Liver (tissue), 10 donors: ENCODE measurements at places on chromosomes 3 and 15. TPM values are rescaled to one million over a fixed set of nuclear protein-coding genes. Genes with fewer than 3 reads are reported as not detected.

Gene HRG
- total RNA-seq, result 41.8 TPM

Gene SCN11A
- total RNA-seq, result 0.08 TPM

Gene LRRK1
- 4.0 TPM for total RNA-seq

Gene HMG20A
- 17.8 TPM for total RNA-seq

Gene TUSC7
- not detected for total RNA-seq

GRCh38 chr3:63798949-63799348 lies 20.1 kb upstream of the C3orf49 start:
- DNase-seq, result no peak
- H3K4me1 ChIP-seq, result no peaks in the 10 kb centered on the region
- H3K27me3 ChIP-seq, result no peaks in the 10 kb centered on the region
- H3K4me3 ChIP-seq, result no peak overlapping the region
- no peak overlapping the region for H3K27ac ChIP-seq
- no peaks in the 10 kb centered on the region for H3K36me3 ChIP-seq

DNA sequence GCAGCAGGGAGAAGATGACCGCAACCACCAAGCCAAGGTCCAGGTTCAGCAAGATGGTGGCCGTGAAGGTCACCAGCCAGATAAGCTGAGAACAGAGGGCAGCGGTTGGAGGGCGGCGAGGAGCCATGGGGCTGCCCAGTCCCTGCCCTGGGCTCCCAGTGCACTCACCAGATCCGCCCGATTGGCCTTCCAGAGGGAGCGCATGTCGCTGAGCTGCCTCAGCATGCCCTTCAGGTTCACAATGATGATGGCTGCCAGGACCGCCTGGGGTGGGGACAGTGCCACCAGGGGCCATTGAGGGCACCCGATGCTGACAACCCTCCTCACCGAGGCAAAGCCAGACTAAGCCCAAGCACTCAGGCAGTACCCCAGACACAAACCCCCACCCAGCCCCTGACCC lies 5.4 kb downstream of the SLC26A6 start:
- peaks cover 3% of the 10 kb centered on the region for H3K4me1 ChIP-seq
- H3K27ac ChIP-seq, result no peak overlapping the region
- H3K4me3 ChIP-seq, result no peak overlapping the region
- no peak for DNase-seq
- H3K36me3 ChIP-seq, result peaks cover 13% of the 10 kb centered on the region
- H3K27me3 ChIP-seq, result no peaks in the 10 kb centered on the region

DNA sequence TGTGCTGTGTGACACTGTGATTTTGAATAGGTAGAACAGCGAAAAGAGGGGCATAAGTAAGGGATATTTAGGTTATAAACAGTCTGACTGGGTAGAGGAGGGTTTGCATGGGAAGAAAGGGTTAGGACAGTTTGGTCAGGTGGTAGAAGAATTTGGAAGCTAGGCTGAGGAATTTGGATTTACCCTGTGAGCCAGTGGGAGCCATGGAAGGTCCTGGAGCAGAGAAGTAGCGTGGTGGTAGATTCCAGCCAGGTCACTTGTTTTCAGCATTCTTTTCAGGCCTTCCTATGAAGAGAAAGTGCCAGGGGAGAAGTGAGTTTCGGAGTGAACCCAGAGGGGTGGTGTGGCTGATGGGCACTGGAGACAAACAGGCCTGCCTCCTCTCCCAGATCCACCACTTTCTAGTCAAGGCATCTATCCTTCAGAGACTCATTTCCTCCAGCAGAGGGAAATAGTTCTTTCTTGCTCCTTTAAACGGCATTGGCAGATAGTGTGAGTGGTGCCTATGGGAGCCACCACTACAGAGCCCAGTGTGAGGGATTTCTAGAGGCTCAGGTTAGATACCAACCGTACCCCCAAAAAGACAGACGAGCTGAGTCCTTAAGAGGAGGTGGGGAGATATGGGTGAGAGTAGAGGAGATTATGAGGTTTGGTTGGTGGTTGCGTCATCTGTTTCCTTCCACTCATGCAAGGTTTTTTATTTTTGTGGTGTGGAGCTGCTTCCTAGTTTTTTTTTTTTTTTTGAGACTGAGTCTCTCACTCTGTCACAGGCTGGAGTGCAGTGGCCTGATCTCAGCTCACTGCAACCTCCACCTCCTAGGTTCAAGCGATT lies 21.2 kb downstream of the PXK start:
- peak overlapping the region; percentile 29 for H3K27ac ChIP-seq
- no peak overlapping the region for H3K4me3 ChIP-seq
- DNase-seq, result no peak
- H3K27me3 ChIP-seq, result no peaks in the 10 kb centered on the region

DNA sequence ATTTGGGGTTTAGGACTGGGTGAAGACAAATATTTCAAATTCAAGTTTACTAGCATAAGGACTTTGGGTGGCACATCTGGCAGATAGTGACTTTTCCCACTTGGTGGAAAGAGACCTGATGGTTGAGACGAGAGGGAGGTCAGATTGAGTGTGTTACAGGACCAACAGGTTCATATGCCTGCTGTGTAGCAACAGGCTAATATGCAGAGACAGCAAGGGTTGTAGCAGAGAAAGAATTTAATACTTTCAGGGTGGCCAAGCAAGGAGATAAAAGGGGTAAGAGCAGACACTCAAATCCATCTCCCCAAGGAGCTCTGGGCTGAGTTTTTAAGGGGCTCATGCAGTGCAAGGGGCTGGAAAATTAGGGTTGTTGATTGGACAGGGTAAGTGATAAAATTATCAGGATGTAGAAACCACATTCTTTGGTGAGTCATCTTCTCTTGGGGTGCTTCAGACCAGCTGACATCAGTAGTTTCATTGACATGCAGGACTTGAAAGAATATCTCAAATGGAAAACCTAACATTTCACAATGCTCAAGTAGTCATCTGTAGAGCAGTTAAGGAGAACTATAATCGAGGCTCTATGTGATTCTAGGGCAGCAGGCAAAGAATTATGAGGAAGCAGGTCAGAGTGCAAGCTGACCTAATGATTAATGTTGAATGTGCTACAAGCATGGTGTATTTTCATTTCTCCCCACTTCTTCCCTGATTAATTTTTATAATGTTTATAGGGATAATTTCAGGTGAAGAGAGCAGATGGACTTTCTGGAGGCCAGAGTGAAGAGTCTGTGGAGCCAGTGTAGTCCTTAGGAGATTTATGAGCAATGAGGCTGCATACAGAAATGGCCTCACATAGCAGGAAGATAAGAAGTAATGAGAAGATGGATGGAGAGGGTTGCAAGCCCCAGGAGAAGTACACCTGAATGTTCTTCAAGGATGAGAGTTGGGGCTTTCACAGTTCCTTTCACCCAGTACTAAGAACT lies 13.7 kb downstream of the FOXB1 start:
- H3K4me1 ChIP-seq, result no peaks in the 10 kb centered on the region
- no peak overlapping the region for H3K27ac ChIP-seq
- H3K36me3 ChIP-seq, result no peaks in the 10 kb centered on the region
- no peak for DNase-seq
- H3K27me3 ChIP-seq, result no peaks in the 10 kb centered on the region
